Activated T-cell treated with anti-CD3 and anti-CD28 coated beads, Interleukin-2, amount 50 U/mL, for 72 hours (primary cell): ENCODE measurements at places on chromosomes 4 and X. TPM values are rescaled to one million over a fixed set of nuclear protein-coding genes. Genes with fewer than 3 reads are reported as not detected.
A peak's percentile ranks its signal among the peaks of the same experiment; 100 is the strongest.

SH3D19 gene
- total RNA-seq: 0.74 TPM

S100G gene
- not detected for total RNA-seq

SATL1 gene
- not detected for total RNA-seq

SHOX gene
- not detected for total RNA-seq

MXRA5 gene
- total RNA-seq: not detected

SLC9B1 gene
- total RNA-seq: 2.5 TPM

H2BW2 gene
- total RNA-seq: not detected

GRCh38 chrX:65601530-65602220, 65.8 kb upstream of the MSN start:
- peak overlapping the region; percentile 88 for H3K27ac ChIP-seq
- H3K36me3 ChIP-seq: peaks cover 5% of the 10 kb centered on the region
- peaks cover 21% of the 10 kb centered on the region for H3K27me3 ChIP-seq
- peaks cover 78% of the 10 kb centered on the region for H3K4me1 ChIP-seq
- H3K4me3 ChIP-seq: peak overlapping the region; percentile 44

DNA sequence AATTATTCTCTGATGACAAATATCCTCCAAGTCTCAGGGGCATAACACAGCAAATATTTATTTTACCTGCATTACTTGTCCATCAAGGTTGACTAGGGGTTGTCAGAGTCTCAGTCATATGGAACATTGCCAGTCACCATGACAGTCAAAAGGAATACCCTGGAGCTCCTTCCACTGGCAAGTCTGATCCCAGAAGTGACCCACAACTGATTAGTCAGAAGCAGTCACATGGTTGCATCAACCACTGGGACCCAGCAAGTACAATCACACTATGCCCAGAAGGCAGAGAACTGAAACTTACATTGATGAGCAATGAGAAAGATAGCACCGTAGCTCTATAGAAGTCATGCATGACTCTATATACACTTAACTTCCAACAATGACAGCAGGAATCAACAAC, 41.9 kb upstream of the SOD3 start:
- peaks cover 6% of the 10 kb centered on the region for H3K27me3 ChIP-seq
- peaks cover 2% of the 10 kb centered on the region for H3K36me3 ChIP-seq
- DNase-seq: no peak
- H3K4me3 ChIP-seq: no peak overlapping the region
- H3K27ac ChIP-seq: no peak overlapping the region

- DNase-seq: no peak
- no peak overlapping the region for H3K4me3 ChIP-seq
- H3K27ac ChIP-seq: no peak overlapping the region
- H3K27me3 ChIP-seq: no peaks in the 10 kb centered on the region
- H3K36me3 ChIP-seq: peaks cover 28% of the 10 kb centered on the region
- H3K4me1 ChIP-seq: no peaks in the 10 kb centered on the region
These were observed 136.3 kb downstream of the UBE2K start for GRCh38 chr4:39834269-39834668.

DNA sequence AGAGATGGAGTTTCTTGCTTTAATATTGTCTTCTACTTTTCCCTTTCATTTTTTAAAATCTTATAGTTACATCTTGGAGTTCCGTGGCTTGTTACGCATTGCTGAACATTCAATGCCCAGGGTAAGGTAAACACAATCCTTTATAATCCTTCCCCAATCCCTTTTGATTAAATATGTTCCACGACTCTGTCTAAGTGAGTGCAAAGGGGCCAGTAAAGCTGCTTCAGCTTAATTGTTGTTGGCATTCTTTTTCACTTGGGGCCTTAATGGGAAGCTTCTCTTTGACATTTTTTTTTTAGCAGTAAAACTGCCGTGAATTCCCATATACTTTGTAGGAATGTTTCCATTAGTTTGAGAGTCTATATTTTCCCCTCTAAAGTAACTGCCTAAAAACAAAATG, 1028.1 kb downstream of the C4orf33 start:
- no peaks in the 10 kb centered on the region for H3K27me3 ChIP-seq
- no peaks in the 10 kb centered on the region for H3K4me1 ChIP-seq
- H3K36me3 ChIP-seq: no peaks in the 10 kb centered on the region
- no peak overlapping the region for H3K4me3 ChIP-seq
- no peak overlapping the region for H3K27ac ChIP-seq
- no peak for DNase-seq

- DNase-seq: no peak
- no peaks in the 10 kb centered on the region for H3K36me3 ChIP-seq
- H3K27me3 ChIP-seq: no peaks in the 10 kb centered on the region
- no peak overlapping the region for H3K27ac ChIP-seq
- H3K4me1 ChIP-seq: peaks cover 7% of the 10 kb centered on the region
These were observed 176.9 kb upstream of the PPP1R2C start for GRCh38 chrX:42954880-42955279.

- no peak overlapping the region for H3K4me3 ChIP-seq
- DNase-seq: no peak
- H3K27me3 ChIP-seq: no peaks in the 10 kb centered on the region
These were observed 29.9 kb downstream of the CPEB2 start for GRCh38 chr4:15031993-15032675.

DNA sequence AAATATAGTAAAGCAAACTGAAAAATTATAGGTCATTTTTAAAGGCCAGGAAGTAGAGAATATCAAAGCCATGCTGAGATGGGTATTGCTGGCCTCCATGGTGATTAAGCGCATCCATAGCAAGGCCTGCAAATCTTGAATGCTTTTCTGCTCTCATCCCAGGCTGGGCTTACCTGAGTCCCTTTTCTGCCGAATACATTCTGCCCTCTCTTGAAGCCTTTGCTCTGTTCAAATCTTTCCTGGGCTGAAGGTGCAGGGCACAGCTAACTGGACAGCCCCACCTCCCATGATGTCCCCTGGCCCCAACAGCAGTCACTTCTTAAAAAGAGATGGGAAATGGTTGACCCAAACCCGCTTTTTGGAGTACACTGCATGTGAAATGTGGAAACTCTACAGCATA, 10.1 kb upstream of the EIF1AX start:
- H3K27ac ChIP-seq: no peak overlapping the region
- H3K36me3 ChIP-seq: peaks cover 4% of the 10 kb centered on the region
- H3K4me3 ChIP-seq: no peak overlapping the region
- DNase-seq: no peak

GRCh38 chrX:156008915-156009314, 11.4 kb downstream of the IL9R start:
- H3K27me3 ChIP-seq: no peaks in the 10 kb centered on the region
- H3K4me1 ChIP-seq: no peaks in the 10 kb centered on the region
- no peaks in the 10 kb centered on the region for H3K36me3 ChIP-seq
- no peak overlapping the region for H3K27ac ChIP-seq

DNA sequence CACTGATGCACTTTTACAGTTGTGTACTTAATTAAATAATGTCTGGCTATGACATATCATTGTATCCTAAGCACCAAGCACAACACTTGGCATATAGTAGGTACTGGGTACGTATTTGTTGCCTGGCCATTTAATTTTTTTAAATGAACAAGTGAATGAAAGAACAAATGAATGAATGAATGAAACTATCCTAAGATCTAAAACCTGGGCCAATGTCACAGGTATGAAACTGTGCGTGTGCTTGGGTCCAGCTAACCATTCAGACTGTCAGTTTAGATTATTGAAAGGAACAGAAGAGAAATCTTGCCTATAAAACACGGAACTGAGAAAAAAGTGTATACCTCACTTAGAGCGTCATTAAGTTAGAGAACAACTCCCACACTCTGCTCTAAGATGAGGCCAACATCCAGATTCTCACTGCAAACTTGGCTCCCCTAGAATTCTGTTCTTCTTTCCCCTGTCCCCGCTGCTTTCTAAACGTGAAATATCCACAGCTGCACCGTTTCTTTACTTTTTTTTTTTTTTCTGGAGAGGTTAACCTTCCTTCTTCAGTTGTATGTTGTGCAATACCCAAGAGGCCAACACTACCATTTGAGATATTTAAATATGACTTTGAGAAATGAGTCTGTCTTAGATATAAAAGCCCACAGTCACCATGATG, 17.3 kb upstream of the SEL1L3 start:
- no peak overlapping the region for H3K4me3 ChIP-seq
- DNase-seq: no peak

DNA sequence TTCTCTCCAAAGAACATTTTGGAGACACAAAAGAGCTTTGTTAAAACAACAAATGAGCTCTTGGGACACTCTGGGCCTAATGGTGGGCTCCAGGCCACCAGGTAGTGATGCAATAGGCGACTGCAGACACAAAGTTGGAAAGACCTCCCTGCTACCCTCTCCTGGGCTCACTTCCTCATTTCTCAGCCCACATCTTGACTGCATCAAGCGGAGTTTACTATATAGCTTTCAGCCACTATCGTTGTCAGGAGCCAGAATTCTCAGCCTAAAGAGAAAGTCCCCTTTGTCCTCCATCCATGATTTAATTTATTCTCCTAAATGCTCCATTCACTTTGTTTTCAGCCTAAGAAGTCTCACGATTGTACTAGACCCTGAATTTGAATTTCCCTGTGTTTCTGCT, 114.9 kb downstream of the EFHC2 start:
- peaks cover 14% of the 10 kb centered on the region for H3K4me1 ChIP-seq
- H3K27me3 ChIP-seq: peaks cover 14% of the 10 kb centered on the region
- no peak overlapping the region for H3K4me3 ChIP-seq
- H3K36me3 ChIP-seq: no peaks in the 10 kb centered on the region
- no peak for DNase-seq

DNA sequence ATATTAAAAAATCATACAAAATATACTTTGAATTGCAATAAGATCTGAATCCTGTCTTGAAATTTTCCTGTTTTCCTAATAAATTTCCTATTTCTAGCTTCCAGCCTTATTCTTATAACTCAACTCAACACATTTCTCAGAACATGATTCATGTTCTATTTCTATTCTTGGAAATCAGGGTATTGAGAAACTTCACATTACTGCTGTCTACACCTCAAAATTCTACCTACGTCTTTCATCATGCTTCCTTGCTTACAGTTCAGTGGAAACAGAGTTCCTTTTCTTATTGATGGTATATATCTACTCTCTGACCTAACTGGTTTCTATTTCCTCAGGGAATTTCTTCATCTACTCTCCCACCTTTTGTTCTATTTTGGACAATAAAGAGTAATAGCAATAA, 2139.0 kb downstream of the ARAP2 start:
- no peak overlapping the region for H3K27ac ChIP-seq
- H3K36me3 ChIP-seq: no peaks in the 10 kb centered on the region
- H3K27me3 ChIP-seq: no peaks in the 10 kb centered on the region
- no peak for DNase-seq

DNA sequence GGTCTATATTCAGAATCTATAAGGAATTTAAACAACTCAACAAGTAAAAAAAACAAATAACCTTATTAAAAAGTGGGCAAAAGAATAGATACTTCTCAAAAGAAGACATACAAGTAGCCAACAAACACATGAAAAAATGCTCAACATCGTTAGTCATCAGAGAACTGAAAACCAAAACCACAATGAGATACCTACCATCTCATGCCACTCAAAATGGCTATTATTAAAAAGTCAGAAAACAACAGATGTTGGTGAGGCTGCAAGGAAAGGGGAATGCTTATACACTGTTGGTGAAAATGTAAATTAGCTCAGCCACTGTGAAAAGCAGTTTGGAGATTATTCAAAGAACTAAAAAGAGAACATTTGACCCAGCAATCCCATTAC, 201.6 kb downstream of the QDPR start:
- H3K27me3 ChIP-seq: peaks cover 20% of the 10 kb centered on the region
- H3K36me3 ChIP-seq: no peaks in the 10 kb centered on the region
- H3K27ac ChIP-seq: no peak overlapping the region
- H3K4me3 ChIP-seq: no peak overlapping the region
- no peaks in the 10 kb centered on the region for H3K4me1 ChIP-seq

GRCh38 chr4:43690116-43690515, 758.5 kb downstream of the KCTD8 start:
- no peak overlapping the region for H3K27ac ChIP-seq
- H3K27me3 ChIP-seq: no peaks in the 10 kb centered on the region
- H3K4me3 ChIP-seq: no peak overlapping the region
- no peaks in the 10 kb centered on the region for H3K4me1 ChIP-seq
- no peaks in the 10 kb centered on the region for H3K36me3 ChIP-seq
- DNase-seq: no peak
